ENCODE measurements at places on chromosomes 2 and 18.

DNA sequence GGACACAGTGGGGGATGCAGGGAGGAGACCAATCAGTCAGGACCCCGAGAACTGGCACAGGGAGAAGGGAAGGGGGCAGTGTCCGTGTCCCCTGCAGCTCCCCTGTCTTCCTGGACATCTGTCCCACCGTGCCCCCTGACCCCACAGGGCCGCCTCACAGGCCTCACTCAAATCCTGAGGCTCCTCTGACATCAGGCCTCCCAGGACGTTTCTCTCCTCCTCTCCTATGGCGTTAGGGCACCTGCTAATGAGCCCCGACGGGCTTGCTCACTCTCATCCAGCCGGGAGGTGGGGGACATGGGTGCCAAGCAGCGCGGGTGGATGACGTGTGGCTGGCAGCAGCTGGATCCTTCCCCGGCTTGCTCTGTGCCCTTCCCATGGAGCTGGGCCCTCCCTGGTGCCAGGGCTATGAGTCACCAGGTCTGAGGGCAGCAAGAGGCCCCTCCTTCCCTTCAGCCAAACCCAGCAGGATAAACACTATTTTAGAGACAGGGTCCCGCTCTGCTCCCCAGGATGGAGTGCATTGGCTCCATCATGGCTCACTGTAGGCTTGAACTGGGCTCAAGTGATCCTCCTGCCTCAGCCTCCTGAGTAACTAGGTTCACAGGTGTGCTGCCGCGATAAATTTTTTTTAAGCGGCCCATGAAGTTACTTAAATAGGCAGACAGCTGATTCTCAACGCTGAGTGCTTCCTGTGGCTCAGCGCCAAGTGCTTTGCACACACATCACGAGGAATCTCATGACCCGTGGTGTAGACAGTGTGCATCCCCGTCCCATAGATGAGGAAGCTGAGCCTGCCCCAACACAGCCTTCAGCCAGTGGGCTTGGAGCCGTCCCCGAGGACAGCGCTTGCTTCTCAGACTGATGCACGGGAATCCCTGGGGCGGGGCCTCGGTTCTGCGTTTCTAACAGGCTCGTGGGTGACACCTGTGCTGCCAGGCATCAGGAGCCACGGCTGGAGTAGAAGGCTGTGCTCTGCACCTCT is 64.5 kb upstream of the HDAC4 start:
- DNase-seq = no peak

DNA sequence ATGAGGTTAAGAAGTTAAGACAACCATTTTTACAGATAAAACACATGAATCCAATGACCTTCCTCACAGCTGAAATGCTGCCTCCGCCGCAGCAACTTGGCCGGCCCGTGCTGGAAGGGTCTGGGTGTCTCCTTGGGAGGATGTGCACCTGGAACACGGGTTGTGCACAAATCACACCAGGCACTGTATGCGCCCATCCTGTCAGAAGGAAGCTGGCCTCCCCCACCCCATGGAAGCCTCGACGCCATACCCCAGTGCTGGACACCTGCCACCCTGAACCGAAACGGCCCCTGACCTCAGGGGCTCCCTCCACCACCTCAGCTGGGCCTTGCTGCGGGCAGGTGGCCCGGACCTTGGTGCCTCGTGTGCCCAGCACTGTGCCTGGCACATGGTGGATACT is 111.8 kb downstream of the PXDN start:
- DNase-seq = no peak

DNA sequence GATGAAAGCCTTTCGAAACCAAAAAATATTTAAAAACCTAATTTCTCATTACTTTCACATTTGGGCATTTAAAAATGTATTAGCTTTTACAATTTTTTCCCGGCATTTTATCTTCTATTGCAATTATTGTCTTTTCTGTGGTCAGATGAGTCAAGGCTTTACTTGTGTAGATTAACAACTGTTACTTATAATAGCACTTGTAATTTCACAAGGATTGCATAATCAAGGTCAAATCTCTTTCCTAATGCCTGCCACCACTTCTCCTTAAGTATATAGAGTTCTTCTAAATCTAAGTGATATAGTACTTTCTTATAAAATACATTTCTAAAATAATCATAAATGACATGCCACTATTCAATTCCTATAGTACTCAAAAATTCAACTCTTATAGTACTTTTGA is 67.2 kb downstream of the SLC8A1 start:
- no peak for DNase-seq

GRCh38 chr2:170502361-170503130 is 212.6 kb upstream of the SP5 start:
- DNase-seq = no peak

- no peak for DNase-seq
Observed at GRCh38 chr2:10911291-10912075, at the start of gene KCNF1. KCNF1 (plus strand) TSS chr2:10911934; CDS start chr2:10912427, 493 bp downstream.

DNA sequence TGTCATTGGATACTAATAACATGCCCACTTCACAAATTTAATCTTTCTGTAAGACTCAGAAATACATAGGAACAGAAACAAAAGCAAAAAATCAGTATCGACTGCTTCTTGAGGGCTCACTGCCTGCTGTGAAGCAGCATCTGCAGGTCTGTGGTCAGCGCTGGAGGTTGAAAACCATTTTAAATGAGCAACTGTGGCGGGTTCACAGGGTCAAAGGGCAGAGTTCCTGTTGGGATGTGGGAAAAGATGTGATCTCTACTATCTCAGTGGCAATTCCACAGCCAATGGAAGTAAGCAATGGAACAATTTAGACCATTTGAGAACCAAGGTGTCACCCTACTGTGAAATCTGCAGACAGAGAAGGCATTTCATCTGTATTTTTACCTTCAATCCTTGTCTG is 468.3 kb downstream of the PARD3B start:
- DNase-seq = no peak

DNA sequence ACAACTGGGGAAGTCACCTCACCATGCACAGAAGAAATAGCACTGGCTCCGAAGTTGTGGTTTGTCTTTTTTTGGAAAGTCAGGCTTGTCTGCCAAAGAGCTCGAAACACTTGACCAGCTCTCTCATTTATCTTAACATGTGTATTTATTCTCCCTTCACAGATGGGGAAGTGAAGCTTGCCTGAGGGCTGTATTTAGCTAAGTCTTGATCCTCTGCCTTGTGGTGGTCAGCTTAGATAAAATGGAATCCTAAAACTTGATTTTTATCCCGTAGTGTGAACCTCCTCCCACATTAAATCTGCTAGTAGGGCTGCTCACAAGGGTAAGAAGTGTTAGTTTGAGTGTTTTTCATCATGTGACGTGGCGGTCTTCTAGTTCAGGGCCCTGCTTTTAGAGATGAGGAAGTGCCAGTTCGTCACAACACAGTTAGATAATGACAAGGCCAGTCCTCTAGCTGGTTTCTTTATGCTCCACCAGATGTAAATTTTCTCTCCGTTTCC is 89.7 kb downstream of the TMEM247 start:
- DNase-seq = no peak

DNA sequence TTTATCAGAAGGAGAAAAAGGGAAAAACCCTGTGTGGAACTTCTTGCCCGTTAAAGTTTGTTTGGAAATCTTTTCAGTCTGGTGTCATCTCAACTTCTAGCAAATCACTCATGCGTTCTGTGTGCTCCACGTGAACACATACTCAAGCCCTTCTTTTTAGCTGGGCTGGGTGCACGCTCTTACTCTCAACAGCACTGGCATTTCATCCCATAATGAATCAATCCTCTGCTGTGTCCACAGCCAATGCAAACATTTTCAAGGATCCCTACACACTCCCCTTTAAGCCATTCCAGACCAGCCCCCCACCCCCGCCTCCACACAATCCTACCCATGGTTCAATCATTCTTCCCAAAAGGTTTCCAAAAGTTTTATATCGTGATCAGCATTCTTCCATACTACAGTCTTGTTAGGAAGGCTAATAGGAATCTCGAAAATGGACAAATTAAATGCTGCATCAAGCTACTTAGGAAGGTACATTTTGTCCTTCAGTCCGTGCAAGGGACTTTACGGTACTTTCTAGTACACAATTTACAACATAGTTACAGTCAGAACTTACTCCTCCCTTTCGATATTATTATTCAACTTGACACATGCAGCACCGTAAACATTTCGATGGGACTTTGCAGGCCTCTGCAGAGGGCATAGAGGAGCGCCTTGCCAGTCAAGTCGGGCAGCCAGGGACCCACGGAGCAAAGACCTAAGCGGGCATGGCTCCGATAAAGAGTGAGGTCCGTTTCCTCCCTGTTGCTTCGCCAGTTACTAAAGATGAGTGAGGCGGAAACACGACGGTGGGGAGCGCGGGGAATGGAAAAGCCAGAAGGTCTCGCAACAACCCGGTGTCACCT is 1.4 kb downstream of the PTGR3 start:
- DNase-seq = no peak

All from stimulated activated CD4-positive, alpha-beta T cell treated with anti-CD3 and anti-CD28 coated beads, Interleukin-15, amount 100 ng/mL, for 1 hour (primary cell).